HT1080 (cell line): ENCODE measurements at places on chromosomes 5 and 9.

DNA sequence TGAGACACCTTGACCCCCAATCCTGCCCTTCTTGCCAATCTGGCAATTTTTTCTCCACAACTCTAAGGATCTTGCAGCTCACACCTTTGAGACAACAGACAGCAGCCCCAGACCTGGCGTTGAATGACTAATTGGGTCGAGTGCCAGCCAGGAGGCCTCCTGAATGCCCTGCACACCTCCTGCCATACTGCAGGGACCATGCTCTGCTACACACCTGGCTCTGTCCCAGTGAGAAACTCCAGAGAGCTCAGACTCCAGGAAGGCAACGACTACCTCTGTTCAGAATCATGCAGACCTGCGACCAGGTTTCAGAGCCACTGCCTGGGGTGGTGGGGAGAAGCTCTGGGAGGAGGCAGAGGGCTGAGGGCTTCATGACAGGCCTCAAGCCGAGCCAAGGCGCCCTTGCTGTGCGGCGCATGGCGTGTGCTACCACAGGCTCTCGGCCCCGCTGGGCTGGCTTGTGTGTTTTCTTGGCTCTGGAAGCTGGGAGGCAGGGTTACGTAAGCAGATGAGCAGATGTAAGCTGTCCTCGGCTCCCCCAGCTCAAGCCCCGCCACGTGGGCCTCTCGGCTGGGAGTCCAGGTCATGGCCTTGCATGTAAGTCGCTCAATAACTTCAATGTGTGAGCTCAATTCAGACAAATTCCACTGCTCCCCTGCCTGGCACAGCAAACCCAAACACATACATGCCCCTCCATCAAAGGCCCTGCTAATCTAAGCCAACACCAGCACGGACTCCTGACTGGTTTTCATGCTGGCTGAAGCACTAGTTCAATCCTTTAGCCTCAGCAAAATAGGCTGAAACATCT lies 27.5 kb downstream of the B4GALT1 start:
- DNase-seq, result no peak

DNA sequence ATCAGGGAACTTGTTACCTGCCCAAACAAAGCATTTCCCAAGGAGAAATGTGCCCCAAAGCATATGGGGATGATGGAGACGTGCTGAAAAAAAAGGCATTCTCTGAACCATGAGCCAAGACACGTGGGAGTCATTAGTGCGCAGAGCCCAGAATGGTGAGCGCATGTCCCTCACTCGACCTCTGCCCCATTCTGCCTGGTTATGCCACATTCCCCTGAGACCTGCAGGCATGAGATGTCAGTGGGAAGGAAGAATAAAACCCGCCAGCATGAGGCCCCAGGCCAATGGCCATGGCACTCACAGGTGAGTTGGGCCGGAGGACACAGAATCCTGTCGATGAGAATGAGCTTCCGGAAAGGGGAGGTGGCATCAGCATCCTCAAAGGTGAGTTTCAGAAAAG lies 228.9 kb downstream of the CDK5RAP2 start:
- DNase-seq, result no peak

GRCh38 chr5:172858511-172858989 lies 24.5 kb downstream of the ERGIC1 start:
- DNase-seq, result no peak

DNA sequence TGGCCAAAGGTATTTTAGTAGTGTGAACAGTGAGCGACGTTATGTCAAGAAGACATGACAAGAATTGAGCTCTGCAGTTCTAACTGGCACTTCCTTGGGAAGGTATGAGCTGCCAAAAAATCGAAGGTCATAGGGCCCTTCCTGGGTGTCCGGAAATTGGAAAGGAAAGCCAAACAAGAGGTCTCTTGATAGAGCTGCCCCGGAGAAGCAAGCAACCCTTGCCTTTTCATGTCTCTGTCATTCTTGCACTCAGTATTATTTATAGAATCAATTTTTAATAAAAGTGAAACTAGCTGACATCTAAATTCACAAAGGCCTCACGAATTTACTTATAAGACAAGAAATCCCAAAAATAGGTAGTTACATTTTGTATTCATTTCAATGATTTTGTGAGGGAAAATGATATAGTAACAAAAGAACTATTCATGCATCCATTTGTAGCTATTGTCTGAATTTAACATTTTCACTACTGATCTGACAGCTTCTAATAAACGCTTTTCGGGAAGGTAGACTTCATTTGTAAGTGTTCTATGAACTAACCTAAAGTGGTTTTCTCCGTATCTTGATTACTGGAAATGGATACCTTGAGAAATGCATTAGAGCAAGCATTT lies 113.8 kb upstream of the VCAN start:
- DNase-seq, result no peak

GRCh38 chr5:149212198-149212951 lies 59.3 kb upstream of the AFAP1L1 start:
- DNase-seq, result peak; percentile 98

GRCh38 chr9:85909390-85909789 lies 31.6 kb upstream of the NAA35 start:
- DNase-seq, result no peak

DNA sequence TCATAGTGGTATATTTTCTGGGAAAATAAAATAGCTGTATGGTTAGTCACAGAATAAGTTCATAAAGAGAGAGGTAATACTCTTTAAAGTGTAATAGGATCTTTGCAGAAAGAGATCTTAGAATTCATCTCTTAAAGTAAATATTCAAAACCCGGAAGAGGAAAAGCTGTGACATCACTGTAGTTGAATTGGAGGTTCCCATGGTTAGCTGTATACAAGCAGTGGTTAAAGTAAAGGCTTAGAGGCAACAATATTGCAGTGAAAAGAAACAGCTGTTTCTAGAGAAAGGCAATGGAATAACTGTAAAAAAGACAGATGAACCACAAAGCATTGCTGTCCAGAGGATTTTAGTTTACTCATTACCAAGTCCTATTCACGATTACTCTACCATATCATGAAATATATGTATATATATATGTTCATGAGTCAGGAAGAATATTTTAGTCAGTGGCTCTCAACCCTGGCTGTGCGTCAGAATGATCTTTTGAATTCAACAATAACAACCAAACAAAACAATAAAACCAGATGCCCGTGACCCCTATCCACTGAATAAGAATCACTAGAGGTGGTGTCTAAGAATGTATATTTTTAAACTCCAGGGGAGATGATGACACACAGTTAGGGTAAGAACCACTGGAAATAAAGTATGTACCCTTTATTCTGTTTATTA lies 4.7 kb downstream of the ERCC6L2 start:
- DNase-seq, result peak; percentile 15

- peak; percentile 29 for DNase-seq
Measured at GRCh38 chr5:19564036-19564435, 424.0 kb downstream of the CDH18 start.

- DNase-seq, result no peak
Measured at GRCh38 chr5:76493190-76493837, 90.2 kb downstream of the IQGAP2 start.

GRCh38 chr5:35826554-35826953 lies 30.1 kb upstream of the IL7R start:
- no peak for DNase-seq

- DNase-seq, result no peak
Measured at GRCh38 chr5:80071510-80072021, 36.4 kb downstream of the THBS4 start.

- DNase-seq, result no peak
Measured at GRCh38 chr5:142213077-142213476, 104.5 kb downstream of the NDFIP1 start.

DNA sequence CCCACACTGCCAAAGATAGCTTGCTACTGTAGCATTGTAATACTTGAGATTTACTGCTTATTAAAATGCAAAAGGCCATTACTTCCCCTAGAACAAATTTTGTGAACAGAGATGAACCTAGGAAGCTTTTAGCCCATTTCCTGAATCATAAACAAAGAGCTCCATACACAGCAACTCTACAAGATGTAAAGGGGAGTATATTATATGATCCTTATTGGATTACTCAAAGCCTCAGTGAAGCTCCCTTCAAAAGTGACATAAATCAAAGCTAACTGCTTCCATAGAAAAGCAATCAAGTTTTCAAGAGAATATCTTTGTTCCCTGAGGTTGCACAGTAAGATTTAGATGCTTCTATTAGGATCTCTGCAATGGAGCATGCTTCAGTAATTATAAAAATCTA lies 629.8 kb downstream of the EFNA5 start:
- no peak for DNase-seq

DNA sequence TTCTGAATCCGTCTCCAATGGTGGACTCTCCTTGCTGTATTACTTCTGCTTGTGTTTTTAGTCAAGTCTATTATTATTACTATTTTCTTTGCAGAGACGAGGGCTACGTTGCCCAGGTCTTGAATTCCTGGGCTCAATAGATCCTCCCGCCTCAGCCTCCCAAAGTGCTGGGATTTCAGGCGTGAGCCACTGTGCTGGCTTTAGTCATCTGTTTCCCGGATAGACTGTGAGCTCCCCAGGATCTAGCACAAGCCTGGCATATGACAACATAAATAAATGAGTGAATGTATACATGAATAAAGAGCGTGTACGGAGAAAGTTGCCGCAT lies 439 bp upstream of the DDX46 start:
- DNase-seq, result no peak

DNA sequence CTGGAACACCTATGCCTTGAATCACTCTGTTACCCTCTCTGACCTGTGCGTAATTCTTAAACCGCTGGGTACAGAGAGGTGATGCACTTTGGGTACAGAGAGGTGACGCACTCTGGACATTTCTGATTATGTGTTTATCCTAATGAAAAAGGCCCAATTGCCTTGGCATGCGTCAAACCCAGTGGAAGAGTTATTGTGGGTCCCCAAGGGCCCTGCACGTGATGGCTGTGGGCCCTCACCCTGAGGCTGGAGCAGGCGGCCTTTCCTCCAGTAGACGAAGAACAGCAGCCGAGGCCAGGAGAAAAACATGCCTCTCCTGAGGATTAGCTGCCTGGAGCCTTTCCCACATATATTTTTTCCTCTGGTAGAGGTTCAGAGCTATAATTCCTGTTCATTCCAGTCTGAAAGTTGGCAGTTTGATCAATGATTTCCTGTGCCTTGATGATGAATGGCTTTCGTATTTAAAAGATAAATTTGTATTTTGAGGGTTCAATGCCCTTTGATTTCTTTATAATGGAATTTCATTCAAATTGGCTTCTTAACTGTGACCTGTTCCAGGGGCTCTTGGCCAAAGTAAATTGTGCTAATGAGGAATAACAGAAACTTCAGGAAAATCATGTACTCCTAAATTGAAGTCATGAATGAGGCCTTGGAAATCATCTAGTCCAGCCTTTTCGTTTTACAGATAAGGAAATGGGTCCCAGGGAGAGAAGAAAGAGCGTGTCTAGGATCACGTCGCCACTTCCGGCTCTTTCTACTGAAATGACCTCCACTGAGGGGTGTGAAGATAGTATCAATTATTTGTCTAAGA lies 22.8 kb downstream of the ACER2 start:
- no peak for DNase-seq

DNA sequence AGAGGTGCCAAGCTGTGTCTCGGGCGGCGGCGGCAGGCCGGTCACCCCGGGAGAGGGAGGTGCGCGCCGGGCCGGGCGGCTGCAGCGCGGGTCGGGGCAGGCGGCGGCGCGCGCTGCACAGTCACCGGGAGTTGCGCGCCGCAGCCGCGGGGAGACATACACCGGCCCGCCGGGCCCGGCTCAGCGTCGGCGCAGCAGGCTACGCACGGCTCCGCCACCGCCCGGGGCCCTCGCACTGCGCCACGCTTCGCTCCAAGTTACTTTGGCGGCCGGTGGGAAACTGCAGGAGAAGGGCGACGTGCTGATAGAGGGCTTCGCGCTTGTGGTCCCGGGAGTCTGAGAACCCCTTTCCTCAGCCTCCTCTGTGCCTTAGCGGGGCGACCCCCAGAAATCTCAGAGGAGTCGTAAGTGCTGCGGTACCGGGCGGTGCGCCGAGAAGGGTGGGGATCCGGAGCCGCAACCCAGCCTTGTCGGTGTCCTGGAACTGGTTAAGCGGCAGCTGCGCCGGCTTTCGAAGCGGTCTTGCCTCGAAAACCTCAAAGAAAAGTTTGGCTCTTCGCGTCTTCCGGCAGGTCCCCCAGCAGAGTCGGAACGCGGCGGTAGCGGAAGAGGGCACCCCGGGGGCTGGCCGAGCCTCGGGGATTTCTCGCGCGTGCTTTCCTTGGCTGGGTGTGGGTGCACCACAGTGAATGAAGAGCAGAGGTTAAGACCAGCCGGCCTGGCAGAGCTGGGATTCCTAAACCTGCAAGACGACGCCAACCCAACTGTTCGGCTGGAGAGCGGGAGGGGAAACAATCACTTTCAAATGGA lies at the start of gene EFNA5:
EFNA5 (minus strand) TSS at position 6 of the 810 bp plus-strand sequence.
- no peak for DNase-seq
